AG10803 (cell line): ENCODE measurements at places on chromosomes 12 and 14.

DNA sequence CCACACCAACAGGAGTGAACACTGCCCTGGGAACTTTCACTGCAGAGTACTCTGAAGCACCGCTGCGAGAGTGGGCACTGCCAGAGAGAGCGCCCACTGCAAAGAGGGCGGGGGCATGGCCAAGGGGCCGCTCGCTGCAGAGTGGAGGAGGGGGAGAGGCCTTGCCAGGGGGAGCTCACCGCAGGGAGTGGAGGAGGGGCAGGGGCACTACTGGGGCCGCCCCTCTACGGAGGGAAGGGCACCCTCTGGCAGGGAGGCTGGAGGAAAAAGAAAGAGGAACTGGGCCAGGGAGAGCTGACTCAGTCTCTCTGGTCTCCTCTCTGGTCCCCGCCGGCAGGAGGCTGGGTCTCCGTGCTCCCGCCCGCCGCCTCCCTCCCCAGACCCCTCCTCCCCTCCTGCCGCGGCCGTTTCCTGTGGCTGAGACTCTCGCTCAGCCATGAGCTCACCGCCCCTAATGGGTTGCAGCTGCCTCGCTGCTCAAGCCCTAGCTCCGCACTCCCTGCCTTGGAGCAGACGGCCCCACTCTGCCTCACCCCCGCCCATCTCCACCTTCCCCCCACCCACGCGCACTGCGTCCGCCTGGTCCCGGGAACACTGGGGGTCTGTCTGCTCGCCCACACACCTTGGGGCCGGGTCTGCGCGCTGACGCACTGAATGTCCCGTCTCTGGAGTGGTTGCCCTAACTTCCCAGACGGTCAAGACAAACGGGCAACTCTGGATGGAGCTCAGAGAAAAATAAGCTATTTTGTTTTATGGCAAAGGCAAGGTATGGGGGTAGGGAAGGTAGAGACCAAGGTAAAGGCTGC lies 1.3 kb downstream of the ARHGEF40 start:
- DNase-seq: peak; percentile 96

DNA sequence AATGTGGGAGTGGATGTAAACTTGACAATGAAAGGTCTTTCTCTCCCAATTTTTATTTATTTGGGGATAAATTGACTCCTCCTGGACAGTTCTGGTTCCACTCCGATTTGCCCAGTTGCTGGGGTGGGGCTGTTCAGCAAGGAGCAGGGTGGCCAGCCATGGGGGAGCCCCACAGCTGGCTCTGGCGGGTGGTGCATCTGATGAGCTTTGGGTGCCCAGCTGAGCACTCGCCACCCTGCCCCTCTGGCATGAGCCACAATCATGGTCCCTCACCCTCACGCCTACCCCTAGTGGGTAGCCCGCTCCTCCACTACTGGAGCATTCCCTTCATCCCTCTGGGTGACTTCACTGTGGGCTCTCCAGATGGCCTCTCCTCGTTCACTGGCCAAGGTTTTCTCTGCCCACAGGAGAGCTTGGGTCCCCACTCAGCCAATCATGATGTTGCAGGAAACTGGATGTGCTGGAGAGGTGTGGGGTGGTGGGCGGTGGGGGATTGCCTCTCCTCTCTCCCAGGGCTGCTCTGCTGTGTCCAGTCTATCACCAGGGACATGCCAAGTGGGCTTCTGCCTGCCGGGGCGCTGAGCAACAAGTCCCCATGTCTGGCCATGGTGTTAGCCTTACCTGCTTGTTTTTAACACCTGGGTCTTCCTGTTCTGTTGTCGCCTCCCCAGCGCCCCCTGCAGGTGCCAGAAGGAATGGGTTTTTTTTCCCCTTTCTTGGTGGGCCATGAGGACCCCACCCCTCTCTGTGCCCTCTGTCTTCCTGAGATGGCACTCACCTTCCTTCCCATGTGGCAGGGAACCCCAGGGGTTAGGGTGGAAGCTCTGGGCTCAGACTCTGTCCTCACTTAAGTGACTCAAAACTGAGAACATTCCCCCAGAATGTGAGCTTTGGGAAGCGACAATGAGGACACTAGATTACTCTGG lies 3.4 kb downstream of the CYP46A1 start:
- DNase-seq: no peak

- peak; percentile 79 for DNase-seq
Measured at GRCh38 chr12:124053851-124054250, 80.8 kb downstream of the ZNF664 start.

- no peak for DNase-seq
Measured at GRCh38 chr12:101581190-101581589, 13.6 kb upstream of the MYBPC1 start.

GRCh38 chr12:6782119-6782518 lies 7.2 kb upstream of the CD4 start:
- DNase-seq: no peak
